NCI-H1092 (cell line): ENCODE measurements at places on chromosomes 12 and 14.

GRCh38 chr12:9030776-9031175 lies 41.4 kb downstream of the KLRG1 start:
- no peak for DNase-seq

DNA sequence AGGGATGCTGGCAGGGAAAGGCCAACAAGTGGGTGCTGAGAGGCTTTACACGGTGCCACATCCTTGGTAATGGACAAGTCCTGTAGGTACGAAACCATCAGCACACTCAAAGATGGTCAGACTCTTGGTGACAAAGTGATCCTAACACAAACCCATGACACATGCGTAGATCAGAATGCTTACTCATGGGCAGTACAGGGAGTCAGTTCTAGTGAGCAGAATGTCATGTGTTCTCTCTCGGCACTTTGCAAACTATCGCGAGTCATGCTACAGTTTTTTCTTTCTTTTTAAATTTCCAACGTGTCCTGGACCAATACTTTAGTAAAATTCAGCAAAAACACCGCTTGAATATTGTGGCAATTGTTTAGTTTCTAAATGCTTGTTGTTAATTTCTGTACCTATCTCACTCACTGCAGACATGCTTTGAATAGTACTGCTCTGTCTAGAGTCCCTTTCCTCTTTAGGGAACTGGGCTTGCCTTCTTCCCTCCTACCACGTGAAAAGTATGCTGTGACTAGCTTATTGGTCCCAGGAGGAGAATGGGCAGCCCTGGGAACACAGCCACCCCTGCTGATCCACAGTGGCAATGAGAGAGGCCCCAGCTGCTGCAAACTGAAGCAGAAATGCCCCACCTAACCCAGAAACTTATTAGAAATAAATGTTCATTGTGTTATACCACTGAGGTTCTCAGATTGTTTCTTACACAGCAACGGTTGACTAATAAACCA lies 62.4 kb downstream of the UBR7 start:
- DNase-seq = no peak

GRCh38 chr12:57299514-57300016 lies 48.6 kb upstream of the STAC3 start:
- peak; percentile 21 for DNase-seq

- peak; percentile 21 for DNase-seq
Observed at GRCh38 chr14:103260629-103261124, 73.4 kb upstream of the EIF5 start.

GRCh38 chr14:103151270-103151945 lies 28.1 kb downstream of the TNFAIP2 start:
- DNase-seq = no peak

- no peak for DNase-seq
Observed at GRCh38 chr12:54019091-54019811, 9.0 kb upstream of the HOXC6 start.

DNA sequence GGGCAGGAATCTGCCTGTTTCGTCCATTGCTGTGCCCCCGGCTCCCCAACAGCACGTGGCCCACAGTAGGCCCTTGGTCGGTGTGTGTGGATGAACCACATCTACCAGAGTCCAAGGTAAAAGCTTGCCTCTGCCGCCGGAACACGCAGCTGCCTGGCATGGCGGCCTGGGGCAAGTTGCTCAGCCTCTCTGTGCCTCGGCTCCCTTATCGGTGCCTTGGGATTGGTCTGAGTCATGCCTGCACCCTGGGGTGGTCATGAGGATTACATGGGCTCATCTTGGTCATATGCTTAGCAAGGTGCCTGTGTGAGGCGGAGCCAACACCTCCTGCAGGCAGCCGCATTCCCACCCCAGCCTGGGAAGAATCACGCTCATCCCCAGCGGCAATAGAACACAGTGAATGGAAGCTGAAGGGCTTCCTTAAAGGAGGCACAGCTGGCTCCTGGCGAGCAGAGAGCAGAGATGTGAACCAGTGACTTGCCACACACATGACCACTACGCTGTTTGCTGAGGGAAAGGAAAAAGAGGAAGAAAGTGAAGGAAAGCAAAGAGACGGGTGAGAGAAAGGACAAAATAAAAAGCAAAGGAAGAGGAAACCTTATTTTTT lies 5.5 kb upstream of the SCARB1 start:
- no peak for DNase-seq

- no peak for DNase-seq
Observed at GRCh38 chr12:14919455-14919854, 18.9 kb downstream of the ERP27 start.

DNA sequence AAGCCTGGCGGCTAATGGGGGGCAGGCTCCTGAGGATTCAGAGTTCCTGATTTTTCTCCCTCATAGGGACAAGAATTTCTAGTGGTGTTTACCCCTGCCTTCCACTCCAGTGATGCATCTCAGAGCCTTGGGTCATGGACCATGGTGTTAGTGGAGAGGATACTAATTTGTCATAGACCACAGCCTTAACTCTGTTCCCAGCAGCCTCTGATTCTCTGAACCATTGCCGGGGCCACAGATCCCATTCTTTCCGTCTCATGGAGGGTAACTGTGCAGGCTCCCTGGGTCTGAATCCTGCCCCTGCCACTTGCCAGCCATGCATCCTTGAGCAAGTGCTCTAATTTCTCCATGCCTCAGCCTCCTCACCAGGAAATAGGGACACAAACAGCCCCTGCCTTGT lies 55.1 kb downstream of the RPH3A start:
- no peak for DNase-seq

GRCh38 chr14:64826333-64826732 lies 53.4 kb downstream of the SPTB start:
- DNase-seq = no peak

DNA sequence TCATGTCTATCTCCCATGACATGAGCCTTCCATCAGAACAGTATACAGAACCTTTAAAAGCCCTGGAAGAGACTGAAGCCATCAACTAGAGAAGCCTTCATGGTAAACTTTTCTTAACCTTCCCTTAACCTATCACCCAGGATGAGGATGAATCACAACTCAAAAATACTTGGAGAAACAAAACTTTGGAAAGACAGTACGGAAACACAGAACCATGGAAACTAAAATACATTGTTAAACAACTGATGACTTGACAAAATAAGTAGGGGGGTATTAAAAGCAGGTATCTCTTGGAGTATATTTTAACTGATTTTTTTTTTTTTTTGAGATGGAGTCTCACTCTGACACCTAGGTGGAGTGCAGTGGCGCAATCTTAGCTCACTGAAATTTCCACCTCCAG lies 8.7 kb downstream of the TM7SF3 start:
- DNase-seq = no peak

- no peak for DNase-seq
Observed at GRCh38 chr12:109301643-109302168, 7.4 kb downstream of the FOXN4 start.

GRCh38 chr12:116687888-116688287 lies 50.0 kb downstream of the SPRING1 start:
- no peak for DNase-seq

- no peak for DNase-seq
Observed at GRCh38 chr14:81655423-81656314, 122.0 kb upstream of the SEL1L start.

- peak; percentile 51 for DNase-seq
Observed at GRCh38 chr12:124767066-124767821, 96.4 kb downstream of the SCARB1 start.
